ENCODE measurements at places on chromosomes 16 and 17. TPM values are rescaled to one million over a fixed set of nuclear protein-coding genes. Genes with fewer than 3 reads are reported as not detected.

SLC5A11 gene
- not detected for total RNA-seq

RHBDL1 gene
- total RNA-seq, result 9.4 TPM

KLHL10 gene
- total RNA-seq, result 0.29 TPM

GDPD1 gene
- 0.73 TPM for total RNA-seq

RABEP2 gene
- total RNA-seq, result 32.4 TPM

KRT24 gene
- not detected for total RNA-seq
